ENCODE measurements at places on chromosomes 3 and 15. TPM values are rescaled to one million over a fixed set of nuclear protein-coding genes. Genes with fewer than 3 reads are reported as not detected.

CHRFAM7A gene
- 0.72 TPM for total RNA-seq

ACTC1 gene
- total RNA-seq: not detected

GOLGA6A gene
- total RNA-seq: under 0.01 TPM

STRA6 gene
- total RNA-seq: 0.36 TPM

ISLR gene
- 77.5 TPM for total RNA-seq

RARRES1 gene
- 19.5 TPM for total RNA-seq

STIMATE gene
- total RNA-seq: 18.5 TPM

RAD54L2 gene
- 23.2 TPM for total RNA-seq

LMAN1L gene
- under 0.01 TPM for total RNA-seq

CCR9 gene
- total RNA-seq: not detected

IL17RB gene
- 0.29 TPM for total RNA-seq

SUSD5 gene
- total RNA-seq: 11.2 TPM

OR5K2 gene
- total RNA-seq: not detected

PPARG gene
- total RNA-seq: 7.2 TPM

CELF6 gene
- total RNA-seq: 0.36 TPM

KIF9 gene
- 3.5 TPM for total RNA-seq

ARF4 gene
- total RNA-seq: 277 TPM

TPRG1 gene
- 6.5 TPM for total RNA-seq

IL17RD gene
- total RNA-seq: 2.2 TPM

SNTN gene
- not detected for total RNA-seq

MTHFS gene
- total RNA-seq: 15.6 TPM

GASK1A gene
- total RNA-seq: 0.88 TPM

GHSR gene
- not detected for total RNA-seq

RBPMS2 gene
- total RNA-seq: 0.29 TPM

IQCF5 gene
- total RNA-seq: not detected

P2RY1 gene
- total RNA-seq: under 0.01 TPM

All from osteoblast (primary cell).